ENCODE measurements at places on chromosomes 4 and X.

- DNase-seq: no peak
These were observed 59.3 kb downstream of the MAD2L1 start for GRCh38 chr4:120007191-120007871.

GRCh38 chr4:123043793-123044425, 121.5 kb upstream of the NUDT6 start:
- DNase-seq: no peak

GRCh38 chrX:74925225-74926088, at the start of gene NEXMIF:
TSS of gene NEXMIF (minus strand) at chrX:74925452.
- peak; percentile 19 for DNase-seq

- DNase-seq: no peak
These were observed 31.2 kb downstream of the PHEX start for GRCh38 chrX:22063284-22063683.

- DNase-seq: no peak
These were observed 3.6 kb downstream of the RPL36A start for GRCh38 chrX:101394372-101394771.

DNA sequence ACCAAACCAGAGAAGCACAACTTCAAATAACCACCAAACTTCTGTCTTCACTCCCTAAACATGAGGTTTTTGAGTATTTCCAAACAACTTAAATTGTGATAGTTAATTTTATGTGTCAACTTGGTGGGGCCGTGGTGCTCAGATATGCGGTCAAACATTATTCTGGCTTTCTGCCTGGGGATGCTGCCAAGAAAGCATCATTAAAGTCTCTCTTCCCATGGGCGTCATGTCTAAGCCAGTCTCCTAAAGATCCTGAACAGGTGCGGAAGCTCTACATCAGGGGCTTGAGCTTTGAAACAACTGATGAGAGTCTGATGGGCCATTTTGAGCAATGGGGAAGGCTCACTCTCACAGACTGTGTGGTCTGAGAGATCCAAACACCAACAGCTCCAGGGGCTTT, 24.1 kb upstream of the SOD3 start:
- no peak for DNase-seq

DNA sequence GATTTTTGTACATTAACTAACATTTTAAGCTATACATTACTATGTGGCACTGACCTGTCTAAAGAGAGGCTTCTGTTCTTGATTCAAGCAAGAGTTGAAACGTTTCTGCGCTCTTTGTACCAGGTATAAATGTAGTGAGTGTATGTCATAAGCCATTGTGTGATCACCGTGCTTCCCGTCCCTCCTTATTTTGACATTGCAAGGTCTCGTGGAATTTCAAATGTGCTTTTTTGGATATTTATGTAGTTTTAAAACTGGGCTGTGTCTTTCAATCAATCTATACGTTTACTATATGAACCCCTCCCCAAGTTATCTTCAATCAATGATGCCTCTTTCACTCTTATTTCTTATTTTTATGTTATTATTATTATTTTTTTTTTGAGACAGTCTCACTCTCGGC, at the start of gene KLHL15:
Gene KLHL15 (minus strand): TSS at position 101 of the 400 bp plus-strand sequence. CDS start 20,493 bp downstream, outside the sequence.
- no peak for DNase-seq

- DNase-seq: no peak
These were observed 840.6 kb downstream of the NLGN4X start for GRCh38 chrX:5388087-5388486.

DNA sequence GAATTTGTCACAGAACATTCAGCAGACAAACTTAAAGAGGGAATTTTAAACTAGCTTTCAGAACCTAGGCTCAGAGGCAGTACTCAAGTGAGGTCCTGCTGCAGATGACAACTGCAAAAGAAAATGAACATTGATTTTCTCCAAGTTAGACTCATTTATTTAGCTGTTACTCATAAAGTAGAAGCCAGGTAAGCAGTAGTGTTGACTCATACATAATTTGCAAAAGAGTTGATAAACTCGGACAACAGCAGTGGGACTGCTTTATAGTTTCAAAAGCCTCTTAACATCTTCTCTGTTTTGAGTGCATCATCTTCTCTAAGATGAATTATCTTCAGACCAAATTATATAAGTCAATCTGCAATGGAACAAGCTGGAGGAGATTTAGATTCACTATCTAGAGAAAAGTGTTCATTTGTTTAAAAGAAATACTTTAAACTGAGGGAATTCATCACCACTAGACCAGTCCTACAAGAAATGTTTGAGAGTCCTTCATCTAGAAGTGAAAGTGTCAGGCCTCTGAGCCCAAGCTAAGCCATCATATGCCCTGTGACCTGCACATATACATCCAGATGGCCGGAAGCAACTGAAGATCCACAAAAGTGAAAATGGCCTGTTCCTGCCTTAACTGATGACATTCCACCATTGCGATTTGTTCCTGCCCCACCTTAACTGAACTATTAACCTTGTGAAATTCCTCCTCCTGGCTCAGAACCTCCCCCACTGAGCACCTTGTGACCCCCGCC, 49.5 kb downstream of the COQ2 start:
- no peak for DNase-seq

DNA sequence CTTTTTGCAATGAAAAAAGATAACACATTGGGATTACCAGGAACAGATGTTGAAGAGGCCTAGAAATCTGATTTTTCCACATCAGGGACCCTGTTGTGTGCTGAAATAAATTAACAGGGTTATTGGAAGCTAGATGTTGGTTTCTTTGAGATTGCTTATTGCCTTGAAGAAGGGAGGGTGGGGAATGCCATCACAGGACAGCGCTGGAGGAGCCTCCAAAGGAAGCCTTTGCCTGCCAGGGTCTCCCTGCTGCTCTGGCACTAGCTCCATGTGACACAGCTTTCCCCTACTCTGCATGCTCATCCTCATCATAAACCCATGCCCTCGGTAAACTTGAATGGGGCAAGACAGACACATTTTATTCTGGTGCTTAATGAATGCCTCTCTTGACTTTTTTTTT, 76.1 kb downstream of the MID1IP1 start:
- no peak for DNase-seq

DNA sequence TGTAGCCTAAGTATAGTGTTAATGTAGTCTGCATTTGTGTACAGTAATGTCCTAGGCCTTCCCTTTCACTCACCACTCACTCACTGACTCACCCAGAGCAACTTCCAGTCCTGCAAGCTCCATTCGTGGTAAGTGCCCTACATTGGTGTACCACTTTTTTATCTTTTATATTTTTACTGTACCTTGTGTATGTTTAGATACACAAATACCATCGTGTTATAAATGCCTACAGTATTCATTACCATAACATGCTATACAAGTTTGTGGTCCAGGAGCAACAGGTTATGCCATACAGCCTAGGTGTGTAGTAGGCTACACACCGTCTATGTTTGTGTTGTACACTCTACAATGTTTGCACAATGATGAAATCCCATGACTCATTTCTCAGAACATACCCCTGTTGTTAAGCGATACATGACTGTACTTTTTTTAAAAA, 15.4 kb downstream of the TSPAN5 start:
- DNase-seq: no peak

DNA sequence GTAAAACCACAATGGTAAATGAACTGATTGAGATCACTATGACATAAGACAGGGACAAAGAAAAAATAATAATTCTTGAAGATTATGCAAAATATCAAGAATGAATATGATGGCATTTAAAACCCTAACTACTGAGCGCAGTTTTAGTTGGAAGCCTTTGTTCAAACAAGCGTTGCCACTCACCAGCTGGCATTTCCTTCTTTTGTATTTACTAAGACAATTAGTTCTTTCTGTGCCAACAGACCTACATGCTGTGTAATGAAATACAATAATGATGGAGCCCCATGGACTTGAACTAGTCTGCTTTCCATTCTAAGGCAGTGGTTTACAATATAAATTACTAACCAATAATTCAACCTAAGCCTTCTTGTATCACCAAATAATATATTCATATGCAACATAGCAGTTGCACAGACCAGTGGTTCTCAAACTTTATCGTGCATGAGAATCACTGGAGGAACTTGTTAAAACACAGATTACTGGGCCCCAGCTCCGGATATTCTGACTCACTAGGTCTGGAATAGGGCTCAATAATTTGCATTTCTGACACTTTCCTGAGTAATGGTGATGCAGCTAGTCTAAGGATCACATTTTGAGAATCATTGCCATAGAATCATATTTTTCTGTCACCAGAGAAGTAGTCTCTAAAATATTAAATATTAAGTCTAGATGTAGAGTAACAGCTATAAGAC, 196.4 kb upstream of the MAGEB18 start:
- DNase-seq: no peak

- DNase-seq: no peak
These were observed 112.1 kb upstream of the NAP1L5 start for GRCh38 chr4:88809576-88810219.

DNA sequence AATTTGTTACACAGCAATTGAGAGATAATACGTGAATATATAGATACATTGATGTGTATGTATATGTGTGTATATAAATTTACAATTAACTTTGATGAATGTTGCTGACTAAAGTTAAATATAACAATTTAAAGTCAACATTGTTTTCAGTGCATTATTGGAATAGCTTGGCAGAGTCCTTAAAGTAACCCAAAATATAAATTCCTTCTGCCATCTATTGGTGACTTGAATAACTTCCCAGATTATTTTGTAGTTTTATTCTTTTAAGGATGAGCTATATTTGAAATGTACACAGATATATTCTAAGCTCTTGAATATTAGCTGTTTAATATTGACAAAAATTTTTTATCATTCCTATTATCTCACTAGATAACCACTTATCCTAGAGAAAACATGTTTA, 298.2 kb upstream of the FSTL5 start:
- no peak for DNase-seq

GRCh38 chr4:173119818-173120217, 48.8 kb upstream of the GALNT7 start:
- DNase-seq: no peak

DNA sequence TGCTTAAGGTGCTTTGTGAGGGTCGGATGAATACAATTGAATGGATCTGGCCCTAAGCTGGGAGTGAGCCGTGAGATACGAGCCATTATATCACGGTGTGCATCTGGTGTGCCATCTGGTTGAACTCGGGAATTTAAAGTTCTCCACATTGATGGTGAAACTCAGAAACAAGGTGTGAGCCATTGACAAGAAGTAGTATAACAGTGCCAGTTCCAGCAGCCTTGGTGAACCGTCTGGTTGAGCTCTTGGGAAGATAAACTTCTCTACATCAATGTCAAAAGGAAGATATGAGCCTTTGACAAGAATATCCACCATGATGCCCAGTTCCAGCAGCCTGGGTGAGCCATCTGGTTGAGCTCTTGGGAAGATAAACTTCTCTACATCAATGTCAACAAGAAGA, 5.0 kb upstream of the CSF2RA start:
- no peak for DNase-seq

Data from prostate gland (tissue), 2 donors.